ENCODE measurements at places on chromosomes 1 and 21. TPM values are rescaled to one million over a fixed set of nuclear protein-coding genes. Genes with fewer than 3 reads are reported as not detected.
A peak's percentile ranks its signal among the peaks of the same experiment; 100 is the strongest.

GRCh38 chr1:155437405-155437804 is 116.7 kb downstream of the RUSC1 start:
- H3K27me3 ChIP-seq, result no peaks in the 10 kb centered on the region
- no peak for DNase-seq

- no peaks in the 10 kb centered on the region for H3K4me1 ChIP-seq
- H3K27ac ChIP-seq, result no peak overlapping the region
- DNase-seq, result no peak
- no peaks in the 10 kb centered on the region for H3K27me3 ChIP-seq
These were observed 4.5 kb downstream of the GUCA2B start for GRCh38 chr1:42157667-42158066.

- H3K27ac ChIP-seq, result no peak overlapping the region
- no peak overlapping the region for H3K4me3 ChIP-seq
- no peaks in the 10 kb centered on the region for H3K36me3 ChIP-seq
- peak; percentile 60 for DNase-seq
These were observed 38.7 kb downstream of the AMY1C start for GRCh38 chr1:103788377-103788776.

- H3K4me1 ChIP-seq, result 0 out of 2 replicates have a peak, but pooled peaks cover under 1% of the 10 kb centered on the region
- H3K27me3 ChIP-seq, result no peaks in the 10 kb centered on the region
- H3K36me3 ChIP-seq, result no peaks in the 10 kb centered on the region
- DNase-seq, result no peak
These were observed 619.0 kb upstream of the CHRM3 start for GRCh38 chr1:238767321-238767720.

GRCh38 chr1:180290265-180291001 is 60.4 kb downstream of the LHX4 start:
- 0 out of 2 replicates have a peak overlapping the region, but pooled peaks have one; percentile 8 for H3K27ac ChIP-seq
- no peak for DNase-seq
- no peaks in the 10 kb centered on the region for H3K36me3 ChIP-seq
- H3K4me3 ChIP-seq, result no peak overlapping the region
- H3K27me3 ChIP-seq, result no peaks in the 10 kb centered on the region
- 0 out of 2 replicates have a peak, but pooled peaks cover 4% of the 10 kb centered on the region for H3K4me1 ChIP-seq

Gene CTH
- 13.2 TPM for total RNA-seq

Gene DCDC2B
- total RNA-seq, result not detected
